ENCODE measurements at places on chromosomes 12 and 14. TPM values are rescaled to one million over a fixed set of nuclear protein-coding genes. Genes with fewer than 3 reads are reported as not detected.

The TAS2R46 gene
- total RNA-seq = 0.43 TPM

The SYNE2 gene
- total RNA-seq = 59.0 TPM

DNA sequence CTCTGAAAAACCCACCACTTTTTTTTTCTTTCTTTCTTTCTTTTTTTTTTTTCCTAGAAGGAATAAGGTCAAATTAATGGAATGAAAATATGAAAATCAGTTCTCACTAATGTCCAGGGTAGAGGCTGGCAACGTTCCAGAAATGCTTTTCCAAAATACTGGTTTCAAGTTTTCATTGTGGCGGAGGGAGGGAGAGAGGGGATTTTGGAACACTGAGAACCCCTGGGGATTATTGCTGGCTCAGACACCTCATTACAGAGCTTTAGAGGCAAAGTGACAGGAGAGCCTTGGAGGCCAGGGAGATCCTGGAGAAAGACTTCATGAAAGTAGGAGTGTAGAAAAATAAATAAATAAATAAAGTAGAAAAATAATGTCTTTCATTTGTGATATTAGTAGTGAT, 45.4 kb downstream of the ALX1 start:
- H3K36me3 ChIP-seq = no peaks in the 10 kb centered on the region
- no peak overlapping the region for H3K4me3 ChIP-seq
- DNase-seq = no peak

DNA sequence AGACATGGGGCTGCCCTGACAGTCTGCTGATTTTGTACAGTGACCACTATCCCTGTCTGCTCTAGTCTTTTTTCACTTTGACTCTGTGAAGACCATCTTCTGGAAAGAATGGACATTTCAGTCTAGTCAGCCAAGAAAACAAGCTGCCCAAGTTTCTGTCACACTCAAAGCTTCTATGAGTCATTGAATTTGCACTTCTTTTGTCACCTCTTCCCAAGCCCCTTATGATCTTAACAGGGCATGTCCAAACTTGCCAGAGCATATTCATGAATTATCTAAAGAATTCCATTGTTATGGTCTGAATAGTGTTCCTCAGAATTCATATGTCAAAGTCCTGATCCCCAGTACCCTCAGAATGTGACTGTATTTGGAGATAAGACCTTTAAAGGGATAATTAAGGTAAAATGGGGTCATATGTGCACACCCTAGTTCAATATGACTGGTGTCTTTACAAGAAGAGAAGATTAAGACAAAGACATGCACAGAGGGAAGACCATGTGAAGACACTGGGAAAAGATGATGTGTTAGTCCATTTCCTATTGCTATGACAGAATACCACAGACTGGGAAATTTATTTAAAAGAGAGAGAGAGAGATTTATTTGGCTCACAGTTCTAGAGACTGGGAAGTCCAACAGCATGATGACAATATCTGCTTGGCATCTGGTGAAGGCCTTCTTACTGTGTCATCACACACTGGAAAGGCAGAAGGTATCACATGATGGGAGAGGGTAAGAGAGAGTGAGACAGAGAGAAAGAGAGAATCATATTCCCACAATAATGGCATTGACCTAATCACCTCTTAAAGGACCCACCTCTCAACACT, 242.6 kb downstream of the BTG1 start:
- H3K4me1 ChIP-seq = peaks cover 17% of the 10 kb centered on the region
- no peak for DNase-seq
- H3K4me3 ChIP-seq = no peak overlapping the region

- no peaks in the 10 kb centered on the region for H3K27me3 ChIP-seq
- H3K36me3 ChIP-seq = peaks cover 6% of the 10 kb centered on the region
- DNase-seq = no peak
- H3K27ac ChIP-seq = no peak overlapping the region
- no peaks in the 10 kb centered on the region for H3K4me1 ChIP-seq
Observed at GRCh38 chr12:62588916-62589315, 122.3 kb downstream of the MON2 start.

- H3K4me3 ChIP-seq = peak overlapping the region; percentile 26
- peak overlapping the region; percentile 93 for H3K27ac ChIP-seq
- H3K27me3 ChIP-seq = no peaks in the 10 kb centered on the region
- H3K4me1 ChIP-seq = peaks cover 13% of the 10 kb centered on the region
Observed at GRCh38 chr12:12696562-12697383, 790 bp upstream of the GPR19 start.

DNA sequence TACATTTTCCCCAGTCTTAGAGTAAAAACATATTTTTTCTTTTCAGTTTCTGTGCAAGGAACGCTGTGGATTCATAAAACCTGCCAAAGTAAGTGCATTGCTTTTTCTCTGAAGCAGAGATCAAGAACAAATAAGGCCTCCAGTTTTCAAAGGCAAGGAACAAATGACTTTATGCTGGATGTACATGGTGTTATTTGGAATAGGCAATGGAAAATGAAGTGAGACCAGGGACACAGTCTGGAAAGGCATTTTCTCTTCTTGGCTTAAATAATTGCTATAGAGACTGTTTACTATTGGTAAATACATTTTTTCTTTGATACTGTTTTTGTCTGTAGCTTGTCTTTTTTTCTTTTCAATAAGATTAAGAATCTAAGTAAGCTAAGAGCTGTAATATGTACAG, 725.9 kb upstream of the MDGA2 start:
- no peak overlapping the region for H3K4me3 ChIP-seq
- no peak overlapping the region for H3K27ac ChIP-seq
- H3K36me3 ChIP-seq = no peaks in the 10 kb centered on the region
- H3K4me1 ChIP-seq = no peaks in the 10 kb centered on the region

DNA sequence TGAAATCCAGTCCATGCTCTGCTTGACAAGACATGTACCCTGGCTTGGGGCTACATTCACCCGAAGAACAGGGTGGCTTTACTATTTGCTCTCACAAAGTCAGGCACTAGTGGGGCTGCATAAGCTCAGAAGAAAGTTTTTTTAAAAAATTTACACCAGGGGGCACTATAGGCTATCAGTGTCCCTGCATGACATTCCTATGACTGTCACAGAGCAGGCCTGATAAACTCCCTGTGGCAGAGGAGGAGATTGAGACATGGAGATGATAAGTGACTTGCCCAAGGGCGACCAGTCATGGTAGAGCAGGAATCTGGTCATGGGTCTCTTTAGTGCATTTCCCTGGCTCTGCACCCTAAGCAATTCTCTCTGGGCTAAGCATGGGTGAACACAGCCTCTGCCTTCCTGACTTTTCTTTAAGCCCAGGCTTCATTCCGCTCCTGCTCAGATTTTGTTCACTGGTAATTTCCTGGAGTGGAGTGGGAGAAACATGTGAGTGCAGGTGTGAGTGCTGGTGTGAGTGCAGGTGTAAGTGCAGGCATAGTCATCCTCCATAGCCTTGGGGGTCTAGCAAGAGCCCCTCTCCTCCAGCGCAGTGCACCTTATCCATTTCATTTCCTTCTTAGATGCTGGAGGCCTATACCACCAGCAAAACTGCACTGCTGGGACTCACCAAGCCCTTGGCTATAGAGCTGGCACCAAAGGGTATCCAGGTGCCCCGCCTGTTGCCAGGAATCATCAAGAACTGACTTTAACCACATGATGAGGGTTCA, 91.6 kb downstream of the DHRS2 start:
- no peak for DNase-seq
- H3K36me3 ChIP-seq = no peaks in the 10 kb centered on the region
- no peaks in the 10 kb centered on the region for H3K4me1 ChIP-seq
- no peaks in the 10 kb centered on the region for H3K27me3 ChIP-seq

DNA sequence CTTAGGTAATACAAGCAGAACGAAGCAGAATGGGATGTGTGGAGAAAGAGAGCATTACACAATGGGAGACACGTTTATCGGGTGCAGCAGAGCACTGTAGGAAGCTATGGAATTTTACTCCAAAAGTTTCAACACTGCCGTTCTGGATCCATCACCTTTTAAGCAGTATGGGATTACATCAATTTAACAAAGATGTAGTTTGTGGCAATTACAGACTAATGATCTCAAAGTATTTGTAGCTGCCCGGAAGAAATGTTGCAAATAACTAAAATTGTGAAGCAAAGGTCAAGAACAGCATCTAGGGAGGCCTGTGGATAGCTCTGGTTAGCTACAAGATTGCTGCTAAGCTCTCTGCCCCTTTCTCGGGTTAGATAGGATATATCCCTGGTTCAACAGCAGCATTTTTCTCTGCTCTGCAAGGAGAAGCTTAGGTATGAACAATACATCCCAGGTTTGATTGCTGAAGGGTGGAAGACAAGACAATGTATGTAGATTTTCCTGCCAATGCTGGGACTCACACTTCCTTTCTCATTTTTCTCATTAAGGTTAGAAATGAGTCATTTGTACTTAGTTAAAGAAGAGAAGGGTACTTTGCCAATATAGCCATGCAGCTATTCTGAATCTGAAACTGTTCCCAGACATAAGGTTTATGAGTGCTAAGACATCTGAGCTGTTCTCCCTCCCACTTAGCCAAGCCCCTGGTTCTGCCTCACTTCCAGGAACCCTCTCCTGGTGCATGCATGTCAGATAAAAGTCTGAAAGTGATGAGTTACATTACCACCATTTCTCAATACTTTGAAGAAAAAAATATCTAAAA, 75.0 kb upstream of the HIF1A start:
- DNase-seq = no peak
- no peaks in the 10 kb centered on the region for H3K27me3 ChIP-seq
- no peak overlapping the region for H3K4me3 ChIP-seq
- no peaks in the 10 kb centered on the region for H3K4me1 ChIP-seq
- H3K27ac ChIP-seq = no peak overlapping the region

GRCh38 chr12:54012631-54013409, 4.0 kb downstream of the HOXC8 start:
- DNase-seq = no peak
- no peaks in the 10 kb centered on the region for H3K36me3 ChIP-seq
- no peak overlapping the region for H3K4me3 ChIP-seq
- no peaks in the 10 kb centered on the region for H3K4me1 ChIP-seq

- no peak overlapping the region for H3K27ac ChIP-seq
- no peak overlapping the region for H3K4me3 ChIP-seq
- H3K27me3 ChIP-seq = no peaks in the 10 kb centered on the region
- DNase-seq = no peak
Observed at GRCh38 chr14:70785556-70785955, 23.8 kb downstream of the MAP3K9 start.

DNA sequence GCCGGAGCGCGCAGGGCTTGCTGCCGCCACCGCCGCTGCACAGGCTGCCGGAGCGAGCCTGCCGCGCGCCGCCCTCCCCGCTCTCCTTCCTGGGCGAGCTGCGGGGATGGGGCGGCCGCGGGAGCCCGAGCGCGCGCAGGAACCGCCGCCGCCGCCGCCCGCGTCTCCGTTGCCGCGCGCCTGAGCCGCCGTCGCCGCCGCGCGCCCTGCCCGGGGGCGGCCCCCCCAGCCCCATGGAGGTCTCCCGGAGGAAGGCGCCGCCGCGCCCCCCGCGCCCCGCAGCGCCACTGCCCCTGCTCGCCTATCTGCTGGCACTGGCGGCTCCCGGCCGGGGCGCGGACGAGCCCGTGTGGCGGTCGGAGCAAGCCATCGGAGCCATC, 352 bp downstream of the PLXNC1 start:
- no peak for DNase-seq
- H3K4me3 ChIP-seq = peak overlapping the region; percentile 26
- peak overlapping the region; percentile 39 for H3K27ac ChIP-seq
- no peaks in the 10 kb centered on the region for H3K36me3 ChIP-seq

DNA sequence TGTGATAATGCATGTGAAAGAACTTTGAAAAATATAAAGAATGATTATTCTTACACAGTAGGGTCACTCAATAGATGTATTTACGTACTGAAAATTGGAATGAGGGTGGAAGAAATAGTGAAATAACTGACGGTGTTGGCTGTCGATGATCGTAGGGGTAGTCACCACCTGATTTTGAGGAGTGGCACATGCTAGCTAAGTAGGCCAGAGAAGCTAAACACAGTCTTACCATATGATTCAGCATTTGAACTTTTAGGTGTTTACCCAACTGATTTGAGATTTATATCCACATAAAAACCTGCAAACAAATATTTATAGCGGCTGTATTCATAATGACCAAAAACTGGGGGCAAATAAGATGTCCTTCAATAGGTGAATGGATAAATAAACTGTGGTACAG, 47.6 kb upstream of the HIF1A start:
- no peak for DNase-seq
- no peak overlapping the region for H3K27ac ChIP-seq
- H3K36me3 ChIP-seq = no peaks in the 10 kb centered on the region
- no peaks in the 10 kb centered on the region for H3K4me1 ChIP-seq

- no peaks in the 10 kb centered on the region for H3K36me3 ChIP-seq
- no peaks in the 10 kb centered on the region for H3K4me1 ChIP-seq
- H3K4me3 ChIP-seq = no peak overlapping the region
- H3K27ac ChIP-seq = no peak overlapping the region
Observed at GRCh38 chr12:118537481-118537917, 161.1 kb downstream of the SUDS3 start.

DNA sequence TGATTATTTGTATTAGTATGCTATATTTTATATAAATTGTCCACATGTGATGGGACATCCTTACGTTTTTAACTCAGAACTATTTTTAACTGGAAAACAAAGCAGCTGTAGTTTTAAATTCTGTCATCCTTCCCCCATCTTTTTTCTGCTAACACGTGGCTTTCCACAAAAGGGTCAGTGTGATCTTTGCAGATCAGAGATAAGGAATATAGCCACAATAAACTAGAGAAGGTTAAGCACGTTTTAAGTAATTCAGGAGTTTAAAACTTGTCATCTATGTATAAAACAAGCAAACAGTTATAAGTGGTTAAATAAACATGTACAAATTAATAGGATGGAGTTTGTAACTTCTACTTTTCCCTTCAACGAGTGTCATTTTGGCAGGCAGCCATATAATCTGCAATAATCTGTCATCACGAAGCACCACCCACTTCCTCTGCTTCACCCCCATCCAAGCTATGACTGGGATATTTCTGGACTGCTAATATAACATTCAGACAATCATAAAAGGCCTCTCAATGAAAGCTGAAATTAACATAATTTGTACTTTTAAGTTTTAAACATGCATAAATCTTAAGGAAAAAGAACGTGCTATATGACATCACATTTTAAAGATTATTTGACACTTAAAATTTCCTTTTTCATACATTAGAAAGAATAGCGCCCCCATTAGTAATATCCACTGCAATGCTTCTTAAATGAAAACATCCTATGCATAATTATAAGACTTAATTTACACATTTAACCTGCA, 15.3 kb downstream of the TAOK3 start:
- peak; percentile 26 for DNase-seq
- no peak overlapping the region for H3K4me3 ChIP-seq
- no peaks in the 10 kb centered on the region for H3K36me3 ChIP-seq
- H3K4me1 ChIP-seq = peaks cover 29% of the 10 kb centered on the region
- no peaks in the 10 kb centered on the region for H3K27me3 ChIP-seq
